ENCODE measurements at places on chromosomes 11 and 22.

GRCh38 chr11:69892986-69893555, 73.9 kb upstream of the FGF3 start:
- DNase-seq, result no peak

- peak; percentile 27 for DNase-seq
Measured at GRCh38 chr11:74024261-74025029, 15.6 kb upstream of the UCP3 start.

DNA sequence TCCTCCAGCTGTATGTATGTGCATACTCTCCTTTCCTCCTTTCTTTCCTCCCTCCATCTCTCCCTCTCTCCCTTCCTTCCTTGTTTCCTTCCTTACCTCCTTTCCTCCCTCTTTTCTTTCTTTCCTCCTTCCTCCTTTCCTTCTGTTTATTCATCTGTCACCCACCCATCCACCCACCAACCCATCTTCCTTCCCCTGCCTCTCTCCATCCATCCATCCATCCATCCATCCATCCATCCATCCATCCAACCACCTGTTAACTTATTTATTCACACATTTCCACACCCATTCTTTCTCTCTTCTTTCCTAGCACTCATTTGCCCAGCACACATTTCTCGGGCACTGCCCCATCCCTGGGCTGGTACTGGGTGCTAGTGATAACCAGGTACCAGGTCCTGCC, 443.9 kb downstream of the MIAT start:
- DNase-seq, result no peak

GRCh38 chr22:21791635-21792625, 56.3 kb upstream of the YPEL1 start:
- no peak for DNase-seq

GRCh38 chr11:94533696-94534630, 9.8 kb upstream of the FUT4 start:
- DNase-seq, result no peak

GRCh38 chr22:44942979-44943700, 66.7 kb downstream of the PHF21B start:
- no peak for DNase-seq

DNA sequence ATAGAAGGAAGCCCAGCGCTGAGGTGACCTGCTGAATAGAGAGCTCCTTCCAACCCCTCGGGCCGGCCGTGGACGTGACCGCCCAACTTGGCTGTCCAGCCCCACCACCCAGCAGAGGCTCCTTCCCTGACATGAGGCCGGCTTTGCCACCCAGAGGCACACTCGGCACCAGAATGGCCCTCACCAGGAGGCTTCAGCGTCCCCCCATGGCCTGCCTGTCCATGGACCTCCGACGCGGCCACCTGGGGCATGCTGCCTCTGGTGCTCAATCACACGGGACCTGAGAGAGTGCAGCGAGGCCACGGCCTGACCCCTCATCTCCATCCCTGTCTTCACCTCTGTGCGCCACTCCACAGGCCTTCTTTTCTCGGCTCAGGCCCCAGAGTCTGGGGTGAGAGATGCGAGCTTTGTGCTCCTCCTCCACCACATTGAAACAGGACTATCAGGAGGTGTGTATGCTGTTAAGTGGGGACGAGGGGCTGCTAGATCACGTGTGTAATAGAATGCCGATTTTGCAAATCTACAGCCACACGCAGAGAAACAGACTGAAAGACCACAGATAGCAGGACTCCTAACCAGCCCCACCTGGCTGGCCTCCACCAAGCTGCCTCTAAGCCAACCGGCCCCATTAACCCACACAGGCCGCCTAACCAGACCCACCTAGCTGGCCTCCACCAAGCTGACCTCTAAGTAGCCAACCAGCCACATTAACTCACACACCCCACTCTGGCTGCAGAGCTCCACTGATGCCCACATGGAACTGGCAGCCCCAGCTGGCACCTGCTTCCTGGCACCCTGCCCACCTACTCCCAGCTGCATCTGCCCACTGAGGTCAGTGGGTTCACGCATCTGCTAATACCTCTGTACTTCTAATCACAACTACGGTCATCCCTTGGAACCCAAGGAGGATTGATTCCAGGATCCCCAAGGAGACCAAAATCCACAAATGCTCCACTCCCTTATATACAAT, 20.7 kb downstream of the LINC01488 start:
- DNase-seq, result no peak

- DNase-seq, result no peak
Measured at GRCh38 chr11:20458905-20459632, 71.6 kb downstream of the PRMT3 start.

- DNase-seq, result no peak
Measured at GRCh38 chr11:93160808-93161207, 37.0 kb downstream of the SLC36A4 start.

DNA sequence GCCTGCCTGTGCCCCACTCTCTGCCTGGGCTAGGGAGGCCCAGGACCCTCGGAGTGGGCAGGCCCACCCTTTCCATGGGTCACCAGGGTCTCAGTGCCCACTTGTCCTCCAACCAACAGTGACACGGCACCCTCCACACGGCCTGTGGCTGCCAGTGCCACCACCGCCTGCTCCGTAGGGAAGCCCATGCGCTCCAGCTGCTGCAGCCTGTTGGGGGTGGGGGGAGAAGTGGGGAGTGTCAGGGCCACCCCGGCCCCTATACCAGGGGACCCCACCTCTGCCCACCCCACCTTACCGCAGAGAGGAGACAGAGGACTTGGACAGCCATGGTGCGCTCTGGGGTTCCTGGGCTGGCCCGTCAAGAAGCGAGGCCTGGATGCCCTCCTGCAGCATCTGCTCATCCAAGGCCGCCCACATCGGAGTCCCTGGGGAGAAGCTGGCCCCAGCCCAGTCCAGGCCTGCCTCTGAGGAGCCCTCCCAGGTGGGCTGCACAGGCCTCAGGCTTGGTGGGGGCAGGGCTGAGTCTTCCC, 7.7 kb downstream of the RHBDD3 start:
- no peak for DNase-seq

DNA sequence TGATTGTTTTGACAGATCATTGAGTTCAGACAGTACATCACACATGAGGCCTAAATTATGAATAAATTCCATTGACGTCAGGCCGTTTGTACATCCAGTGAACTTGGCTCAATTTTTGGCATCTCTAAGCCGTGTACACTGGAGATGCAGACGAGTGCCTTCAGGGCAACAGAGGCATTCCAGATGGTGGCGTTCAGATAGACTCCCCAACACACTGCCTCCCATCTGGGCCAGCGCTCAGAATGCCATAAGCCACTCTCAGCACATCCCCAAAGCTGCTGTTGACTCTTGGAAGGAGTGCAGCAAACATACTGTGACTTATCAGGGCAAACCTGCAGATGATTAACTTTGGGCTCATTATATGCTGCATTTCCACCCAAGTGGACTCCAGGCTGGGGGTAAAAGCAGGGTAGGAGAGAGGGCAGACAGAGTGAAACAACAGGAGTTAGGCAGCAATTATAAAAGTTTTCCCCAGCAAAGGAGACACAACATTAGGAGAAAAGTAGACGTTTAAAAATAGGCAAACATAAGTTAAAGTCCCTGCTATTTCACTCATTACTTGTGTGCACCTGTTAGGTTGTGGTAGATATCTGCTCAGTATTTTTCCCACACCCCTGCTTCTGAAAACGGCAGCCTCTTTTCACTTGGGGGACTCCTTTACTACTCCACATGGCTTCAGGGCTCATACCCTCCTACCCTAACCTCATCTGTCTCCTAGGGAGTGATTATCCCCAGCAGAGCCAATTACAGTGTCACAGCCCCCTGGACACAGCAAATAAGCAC, 60.2 kb upstream of the PDE3B start:
- no peak for DNase-seq

- DNase-seq, result no peak
Measured at GRCh38 chr11:72553706-72554105, 119.4 kb upstream of the CLPB start.
